Osteoblast (primary cell): ENCODE measurements at places on chromosomes 2 and 18. TPM values are rescaled to one million over a fixed set of nuclear protein-coding genes. Genes with fewer than 3 reads are reported as not detected.

GRCh38 chr2:29916571-29916970, 4.8 kb downstream of the ALK start:
- no peak for DNase-seq

DNA sequence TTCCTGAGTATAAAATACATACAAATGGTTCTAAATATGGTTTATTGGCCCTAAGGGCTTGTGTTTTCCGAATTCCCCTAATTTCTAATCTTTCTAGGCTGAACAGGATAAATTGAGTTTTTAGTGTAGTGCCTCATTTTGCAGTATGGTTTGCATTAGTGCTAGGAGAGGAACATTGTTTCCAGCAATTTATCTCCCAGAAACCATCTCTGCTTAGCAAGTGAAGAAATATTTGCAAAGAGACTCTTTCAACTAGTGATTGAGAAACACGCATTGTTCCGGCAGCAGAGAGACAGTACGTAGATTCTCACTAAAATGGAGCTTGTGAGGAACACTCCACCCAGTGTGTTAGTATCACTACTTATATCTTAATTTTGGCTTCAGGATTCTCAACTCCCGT, 177.8 kb upstream of the EPAS1 start:
- no peak for DNase-seq

- no peak for DNase-seq
Observed at GRCh38 chr2:64367444-64368232, 86.3 kb upstream of the LGALSL start.

DNA sequence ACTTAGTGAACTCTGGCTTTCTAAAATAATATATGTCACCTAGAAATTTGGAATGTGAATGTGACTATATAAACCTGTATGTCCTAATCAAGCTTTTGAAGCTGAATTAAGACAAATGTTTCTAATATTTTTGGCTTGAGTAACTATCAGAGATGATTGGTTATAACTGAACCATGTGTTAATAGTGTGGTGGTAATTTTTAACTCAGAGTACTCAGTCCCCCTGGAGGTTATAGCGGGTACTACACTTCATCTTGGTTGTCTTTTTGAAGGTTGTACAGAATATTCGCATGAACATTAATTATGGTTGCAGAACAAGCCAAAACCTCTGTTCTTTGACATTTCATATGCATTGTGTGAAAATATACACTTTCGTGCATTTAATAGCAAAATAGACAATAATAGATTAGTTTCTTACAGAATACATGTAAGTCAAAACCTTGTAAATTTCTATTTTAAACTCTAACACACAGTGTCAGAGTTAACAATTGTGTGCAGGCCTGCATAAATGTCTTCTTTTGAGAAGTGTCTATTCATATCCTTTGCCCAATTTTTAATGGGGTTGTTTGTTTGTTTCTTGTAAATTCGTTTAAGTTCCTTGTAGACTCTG, 86.0 kb downstream of the OSBPL6 start:
- peak; percentile 25 for DNase-seq

DNA sequence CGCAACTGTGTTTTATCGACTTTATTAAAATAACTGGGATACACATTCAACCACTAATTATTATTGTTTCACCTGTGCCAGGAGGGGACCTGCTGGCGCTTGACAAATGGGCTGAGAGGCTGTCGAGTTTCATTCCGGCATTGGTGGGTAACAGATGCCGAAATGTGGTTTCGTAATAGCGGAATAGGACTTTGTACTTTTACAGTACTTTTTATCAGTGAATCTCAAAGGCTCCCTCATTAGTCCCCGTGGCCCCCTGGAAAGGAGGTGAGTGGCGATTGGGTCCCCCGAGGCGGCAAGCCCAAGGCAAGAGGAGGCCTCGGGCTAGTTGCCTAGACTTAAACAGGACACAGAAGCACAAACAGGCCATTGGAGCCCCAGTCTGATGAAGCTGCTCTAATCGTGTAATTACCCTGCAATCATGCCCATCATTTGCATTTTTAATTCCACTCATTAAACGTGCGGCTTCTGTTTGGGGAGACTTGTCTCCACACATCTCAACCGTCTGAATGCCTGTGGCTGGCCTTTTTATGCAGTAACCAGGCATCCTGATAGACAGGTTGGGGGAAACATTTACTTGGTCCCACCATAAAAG, 193.2 kb downstream of the INO80D start:
- no peak for DNase-seq

- DNase-seq = no peak
Observed at GRCh38 chr2:167001165-167001564, 112.9 kb downstream of the XIRP2 start.

DNA sequence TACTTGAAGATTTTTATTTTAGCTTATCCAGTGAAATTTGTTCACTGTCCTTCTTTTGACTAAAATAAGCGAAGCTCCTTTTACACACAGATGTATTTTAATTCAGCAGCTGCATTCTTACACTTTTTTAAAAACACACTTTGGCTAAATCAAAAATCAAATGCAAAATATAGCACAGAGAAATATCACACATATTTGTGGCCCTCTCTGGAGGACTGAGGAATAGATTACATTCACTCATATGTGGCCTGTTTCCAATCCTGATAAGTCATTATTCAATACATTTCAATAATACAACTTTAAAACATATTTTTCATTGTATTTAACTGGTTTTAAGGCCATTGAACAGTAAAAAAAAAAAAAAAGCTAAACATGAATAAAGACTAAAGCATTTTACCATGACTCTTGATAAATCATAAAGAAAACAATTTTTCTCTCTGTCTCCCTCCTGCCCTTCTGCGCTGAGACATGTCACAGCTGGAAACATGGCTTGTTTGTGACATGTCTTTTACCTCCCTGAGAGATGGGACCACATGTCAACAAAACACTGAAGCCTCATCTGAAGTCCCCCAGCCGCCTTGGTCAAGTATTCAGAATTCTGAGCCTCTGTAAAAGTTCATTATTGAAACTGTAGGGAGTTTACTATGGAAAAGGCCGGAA, 221.0 kb downstream of the ZNF407 start:
- DNase-seq = no peak

DNA sequence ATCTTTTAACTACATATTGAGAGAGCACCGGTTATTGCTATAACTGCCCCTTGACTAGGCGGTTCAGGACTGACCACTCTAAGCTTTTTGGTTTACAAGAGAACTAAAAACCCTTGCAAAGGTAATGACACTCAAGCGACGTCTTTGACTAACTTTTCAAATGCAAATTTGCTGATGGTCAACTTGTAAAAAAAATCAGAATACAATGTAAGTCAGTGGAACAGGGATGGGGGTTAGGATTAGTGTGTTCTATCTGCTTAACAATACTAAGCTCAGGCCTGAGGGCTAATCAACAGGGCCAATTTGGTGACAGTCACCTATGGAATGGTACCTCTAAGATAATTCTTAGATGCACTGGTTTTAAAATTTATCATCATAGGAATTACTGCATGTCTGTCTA, 57.1 kb downstream of the ZAP70 start:
- DNase-seq = no peak

The ZC3H8 gene
- total RNA-seq = 7.6 and 8.0 TPM in 2 replicates

GRCh38 chr2:239056611-239057010, 208.7 kb downstream of the TWIST2 start:
- no peak for DNase-seq

DNA sequence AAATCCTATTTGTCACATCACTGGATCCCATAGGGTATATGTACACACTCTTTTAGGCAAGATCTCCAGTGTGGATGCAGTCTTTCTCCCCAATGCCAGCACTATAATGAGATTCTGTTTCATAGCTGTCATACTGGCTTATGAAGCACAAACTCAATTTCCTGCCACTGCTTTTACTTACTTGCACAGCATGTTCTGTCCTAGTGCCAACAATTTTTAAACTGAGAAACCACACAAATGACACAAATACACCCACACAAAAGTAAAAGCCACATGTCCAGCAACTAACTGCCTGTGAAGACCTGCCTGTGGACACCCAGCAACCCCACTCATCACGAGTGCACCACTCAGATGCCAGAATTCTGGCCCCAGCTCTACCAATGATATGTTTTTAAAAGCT, 29.6 kb upstream of the RNU4ATAC start:
- no peak for DNase-seq

DNA sequence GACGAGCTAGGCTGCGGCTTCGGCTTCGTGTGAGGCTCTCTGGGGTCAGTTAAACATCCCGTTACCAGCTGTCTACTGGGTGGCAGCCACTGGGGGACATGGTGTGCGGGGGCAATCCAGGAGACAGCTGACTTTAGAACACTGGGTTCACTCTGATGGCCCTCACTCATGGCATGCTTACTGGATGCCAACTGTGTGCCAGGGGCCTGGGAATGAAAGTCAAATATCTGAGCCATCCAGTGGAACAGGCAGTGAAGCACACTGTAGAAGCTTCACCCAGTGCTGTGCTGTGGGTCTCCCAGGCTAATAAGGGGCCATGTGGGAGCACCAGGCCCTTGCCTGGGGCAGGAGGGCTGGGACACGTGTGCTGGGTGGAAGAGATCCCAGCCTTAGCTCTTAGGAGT, 48.3 kb downstream of the GLI2 start:
- DNase-seq = peak; percentile 23

GRCh38 chr2:15169326-15170069, 391.6 kb downstream of the NBAS start:
- peak; percentile 97 for DNase-seq

The CD8A gene
- not detected in 2 replicates for total RNA-seq

The CYBRD1 gene
- 338 and 514 TPM in 2 replicates for total RNA-seq

DNA sequence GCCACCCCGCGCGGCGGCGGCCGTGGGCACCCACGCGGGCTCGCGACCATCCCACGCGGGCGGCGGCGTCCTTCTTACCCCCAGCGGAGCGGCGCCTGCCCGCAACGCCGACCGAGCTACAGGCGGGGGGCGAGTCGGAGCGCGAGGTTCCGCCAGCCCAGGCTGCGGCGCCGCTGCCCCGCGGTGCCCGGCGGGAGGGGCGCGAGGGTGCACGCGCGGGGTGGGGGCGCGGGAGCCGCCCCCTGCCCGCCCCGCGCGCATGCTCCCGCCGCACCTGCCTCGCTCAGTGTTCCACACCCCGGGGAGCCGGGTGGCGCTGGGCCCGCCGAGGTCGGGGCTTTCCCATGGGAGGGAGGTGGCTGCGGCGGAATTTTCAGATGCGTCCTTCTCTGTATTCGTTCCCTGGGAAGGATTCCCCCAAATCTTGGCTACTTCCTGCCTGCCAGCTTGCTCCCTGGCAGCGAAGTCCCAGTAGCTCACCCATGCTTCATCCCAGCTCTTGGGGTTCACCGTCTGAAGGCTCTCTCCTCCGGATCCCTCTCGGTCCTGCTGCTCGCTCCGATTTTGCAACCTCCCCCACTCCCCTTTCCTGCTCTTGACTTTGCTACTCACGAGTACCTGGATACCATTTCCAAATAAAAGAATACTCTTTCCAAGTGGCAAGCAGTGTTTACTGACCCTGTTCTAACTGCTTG, at the start of gene L3MBTL4:
TSS of gene L3MBTL4 (minus strand) at position 189 of the 695 bp plus-strand sequence. CDS start 103,286 bp downstream, outside the sequence.
- DNase-seq = peak; percentile 76

DNA sequence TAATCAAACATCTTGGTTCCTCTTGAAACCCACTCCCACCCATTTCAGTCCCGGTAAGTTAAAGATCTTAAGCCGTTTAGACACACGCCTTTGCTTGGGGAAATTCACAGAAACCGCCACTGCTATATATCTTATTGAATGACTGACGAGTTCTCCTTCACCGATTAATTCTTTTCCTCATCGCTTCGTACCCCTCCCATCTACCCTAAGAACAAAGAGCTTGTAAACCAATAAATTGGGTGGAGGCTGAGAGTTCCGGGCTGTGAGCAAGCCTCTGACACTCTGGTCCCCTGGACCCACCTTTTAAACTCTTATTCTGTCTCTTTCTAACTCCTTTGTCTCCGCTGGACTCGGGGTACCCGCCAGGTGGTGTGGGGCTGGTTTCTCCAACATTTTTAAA, 30.6 kb downstream of the TMEM131 start:
- no peak for DNase-seq

The AOX1 gene
- 76.4 and 87.8 TPM in 2 replicates for total RNA-seq

The ATP5F1A gene
- 511 and 578 TPM in 2 replicates for total RNA-seq

- DNase-seq = no peak
Observed at GRCh38 chr2:140550821-140551220, 1580.0 kb downstream of the LRP1B start.

- DNase-seq = no peak
Observed at GRCh38 chr18:11885278-11885947, 22.7 kb downstream of the MPPE1 start.

The NOSTRIN gene
- 0.59 and 1.4 TPM in 2 replicates for total RNA-seq

The SERPINB13 gene
- under 0.01 TPM in 1 of 2 replicates, not detected in the other for total RNA-seq

GRCh38 chr2:3656762-3657721, 958 bp upstream of the ALLC start:
- DNase-seq = peak; percentile 43

- no peak for DNase-seq
Observed at GRCh38 chr2:21676676-21677075, 552.9 kb downstream of the TDRD15 start.

The CROCC2 gene
- under 0.01 TPM in 2 replicates for total RNA-seq

DNA sequence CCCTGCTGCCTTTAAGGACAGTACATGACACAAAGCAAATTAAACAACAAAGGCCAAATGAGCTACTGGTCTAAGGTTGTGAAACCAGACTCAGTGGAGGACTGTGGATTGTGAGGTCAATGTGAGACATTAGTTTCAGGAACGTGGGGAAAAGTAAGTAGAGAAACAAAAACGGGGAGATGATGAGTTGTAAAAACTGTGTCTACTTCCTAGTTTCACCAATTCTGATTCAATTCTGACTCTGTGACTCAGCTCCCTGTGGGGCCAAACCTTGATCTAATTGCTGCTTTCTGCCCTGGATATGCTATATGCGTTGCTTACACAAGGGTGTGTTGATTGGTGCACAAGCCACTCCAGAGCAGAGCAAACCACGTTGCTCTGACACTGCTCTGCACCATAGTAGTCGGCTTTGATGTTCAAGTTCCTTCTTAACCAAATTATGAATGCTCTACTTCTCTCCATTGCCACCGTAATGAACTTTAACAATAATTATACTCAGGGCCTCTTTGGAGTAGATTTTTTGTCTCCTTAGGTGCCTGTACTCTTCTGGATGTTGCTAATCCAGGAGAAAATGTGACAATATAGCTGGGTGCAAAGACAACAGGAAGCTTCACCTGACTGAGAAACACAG, 1640.1 kb upstream of the CELF4 start:
- no peak for DNase-seq

The UGT1A8 gene
- not detected in 2 replicates for total RNA-seq

- peak; percentile 42 for DNase-seq
Observed at GRCh38 chr2:238495422-238495821, 68.7 kb downstream of the ASB1 start.

- DNase-seq = no peak
Observed at GRCh38 chr2:205022841-205023240, 477.6 kb downstream of the PARD3B start.

GRCh38 chr2:3075991-3076340, 301.7 kb downstream of the EIPR1 start:
- DNase-seq = no peak
